ENCODE measurements at places on chromosomes 1 and 21.

DNA sequence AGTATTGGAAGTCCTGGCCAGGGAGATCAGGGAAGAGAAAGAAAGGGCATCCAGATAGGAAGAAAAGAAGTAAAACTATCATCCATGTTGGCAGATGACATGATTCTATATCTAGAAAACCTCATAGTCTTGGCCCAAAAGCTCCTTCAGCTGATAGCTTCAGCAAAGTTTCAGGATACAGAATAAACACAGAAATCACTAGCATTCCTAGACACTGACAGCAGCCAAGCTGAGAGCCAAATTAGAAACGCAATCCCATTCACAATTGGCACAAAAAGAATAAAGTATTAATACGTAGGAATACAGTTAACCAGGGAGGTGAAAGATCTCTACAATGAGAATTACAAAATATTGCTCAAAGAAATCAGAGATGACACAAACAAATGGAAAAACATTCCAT is 44.6 kb downstream of the ZFYVE9 start:
- no peak for DNase-seq

- DNase-seq = no peak
These were observed 141.3 kb downstream of the TNR start for GRCh38 chr1:175602026-175602585.

GRCh38 chr1:27076803-27077202 is 64.2 kb upstream of the TENT5B start:
- DNase-seq = no peak

GRCh38 chr1:110540891-110541685 is 22.1 kb upstream of the KCNA10 start:
- DNase-seq = no peak

- DNase-seq = no peak
These were observed 172.7 kb upstream of the NR5A2 start for GRCh38 chr1:199854686-199855321.

DNA sequence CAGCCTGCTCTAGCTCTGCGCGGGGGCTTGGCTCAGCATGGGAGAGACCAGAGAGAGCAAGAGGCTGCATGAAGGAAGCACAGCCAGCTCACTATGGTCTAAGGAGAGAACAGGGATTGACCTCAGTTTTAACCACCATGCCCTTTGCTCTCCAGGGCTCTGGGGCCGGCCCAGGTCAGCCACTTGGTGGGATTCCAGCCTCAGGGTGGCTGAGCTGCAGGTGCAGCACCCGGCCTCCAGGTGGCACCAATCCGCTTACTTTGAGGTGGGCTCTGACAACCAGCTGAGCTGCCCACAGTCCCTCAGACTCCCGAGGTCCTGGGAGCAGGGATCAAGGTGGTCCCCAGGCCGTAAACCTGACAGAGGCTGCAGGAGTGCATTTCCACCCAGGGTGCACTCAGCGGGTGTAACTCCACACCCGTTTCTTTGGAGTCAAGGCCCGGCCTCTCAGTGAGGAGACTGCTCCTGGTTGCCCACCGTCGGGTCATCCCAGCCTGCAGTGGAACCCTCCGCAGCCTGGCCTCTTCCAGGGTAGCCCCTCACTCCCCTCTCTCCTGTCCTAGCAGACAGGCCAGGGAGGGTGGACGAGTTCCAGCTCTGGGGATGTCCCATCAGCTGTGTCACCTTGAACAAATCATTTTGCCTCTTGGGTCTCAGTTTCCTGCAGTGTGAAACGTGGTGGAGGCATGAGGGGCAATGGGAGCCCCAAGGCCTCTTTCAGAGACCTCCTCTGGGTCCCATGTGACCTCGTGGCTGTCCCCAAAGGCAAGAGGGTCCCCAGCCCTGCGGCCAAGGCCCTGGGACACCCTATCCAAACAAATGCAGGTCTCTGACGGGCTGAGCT is 607 bp upstream of the LGR6 start:
- peak; percentile 67 for DNase-seq

DNA sequence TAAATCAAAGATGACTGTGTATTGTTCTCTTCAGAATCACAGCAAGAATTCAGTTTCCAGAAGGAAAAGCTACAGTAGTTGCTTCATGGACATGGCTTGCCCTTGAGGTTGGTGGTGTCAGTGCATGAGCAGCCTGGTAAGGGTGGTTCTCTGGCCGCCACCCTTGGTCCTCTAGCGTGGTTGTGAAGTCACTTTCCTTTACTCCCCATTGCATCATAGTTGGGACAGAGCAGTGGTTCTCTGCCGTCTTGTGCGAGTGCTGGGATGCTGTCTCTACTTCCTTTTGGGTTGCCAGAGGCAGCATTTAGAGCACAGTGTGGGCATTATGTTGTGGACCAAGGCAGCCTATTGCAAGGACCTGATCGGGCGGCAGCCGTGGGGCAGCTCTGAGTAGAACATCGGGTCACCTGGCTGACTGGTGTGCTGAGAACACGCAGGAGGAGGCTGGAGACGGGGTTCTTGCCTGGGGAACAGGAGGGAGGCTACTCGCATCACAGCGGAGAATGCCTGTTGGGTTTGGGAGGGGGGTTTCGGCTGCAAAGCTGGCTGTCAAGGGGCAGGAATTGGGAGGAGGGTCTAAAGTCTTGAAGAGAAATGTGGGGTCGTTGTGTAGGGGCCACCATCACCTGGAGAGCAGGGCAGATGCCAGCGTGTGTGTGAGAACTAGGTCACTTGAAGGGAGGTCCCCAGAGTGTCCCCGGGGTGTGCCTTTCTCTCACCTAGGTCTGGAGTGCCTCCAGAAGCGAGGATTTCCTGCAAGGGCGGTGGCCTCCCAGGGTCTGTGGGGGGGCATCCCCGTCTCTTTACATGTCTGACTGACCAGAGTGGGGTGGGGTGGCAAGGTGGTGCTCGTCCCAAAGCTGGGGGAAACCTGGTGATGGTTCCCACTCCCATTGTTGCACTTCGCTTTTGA is 6.3 kb downstream of the ARF1 start:
- no peak for DNase-seq

Measured in right kidney (tissue), 9 donors.